ENCODE measurements at places on chromosomes 4 and X. TPM values are rescaled to one million over a fixed set of nuclear protein-coding genes. Genes with fewer than 3 reads are reported as not detected.

ZNF732 gene
- total RNA-seq: 0.11 TPM

FAM133A gene
- total RNA-seq: 0.11 TPM

DAPP1 gene
- total RNA-seq: not detected

CT45A6 gene
- total RNA-seq: not detected

ARL9 gene
- not detected for total RNA-seq

ADRA2C gene
- 2.2 TPM for total RNA-seq

Measured in GM23248 (cell line).